Osteocyte (in vitro differentiated cells): ENCODE measurements at places on chromosomes 12 and 14. TPM values are rescaled to one million over a fixed set of nuclear protein-coding genes. Genes with fewer than 3 reads are reported as not detected.

The NDUFA12 gene
- 74.3 and 77.8 TPM in 2 replicates for total RNA-seq

The CLEC6A gene
- total RNA-seq = not detected in 2 replicates

The CPNE8 gene
- 8.7 and 11.1 TPM in 2 replicates for total RNA-seq

The FOXG1 gene
- not detected in 2 replicates for total RNA-seq

The VDR gene
- 1.9 and 2.7 TPM in 2 replicates for total RNA-seq

The SLC35F4 gene
- not detected in 2 replicates for total RNA-seq

The KRT6B gene
- not detected in 2 replicates for total RNA-seq

The ETFBKMT gene
- 3.7 and 4.7 TPM in 2 replicates for total RNA-seq

The NGB gene
- total RNA-seq = not detected in 2 replicates

The OVCH1 gene
- 0.46 and 0.52 TPM in 2 replicates for total RNA-seq

The CCDC177 gene
- total RNA-seq = not detected in 2 replicates

The NPFF gene
- total RNA-seq = not detected in 2 replicates

The GLT8D2 gene
- total RNA-seq = 45.4 and 64.7 TPM in 2 replicates

The DDX24 gene
- 167 and 170 TPM in 2 replicates for total RNA-seq

The TSPAN11 gene
- 8.4 and 9.2 TPM in 2 replicates for total RNA-seq

The ESYT1 gene
- total RNA-seq = 127 and 142 TPM in 2 replicates

The PAPOLA gene
- total RNA-seq = 143 and 144 TPM in 2 replicates

The REM2 gene
- total RNA-seq = 0.18 and 0.35 TPM in 2 replicates

The SLCO1B1 gene
- total RNA-seq = not detected in 2 replicates

The SERPINA10 gene
- total RNA-seq = not detected in 2 replicates

The LYZ gene
- 0.21 TPM in 1 of 2 replicates, not detected in the other for total RNA-seq

The KRT79 gene
- not detected in 2 replicates for total RNA-seq

The C12orf54 gene
- not detected in 2 replicates for total RNA-seq

The PRKD1 gene
- total RNA-seq = 6.1 and 6.6 TPM in 2 replicates

The SLC10A1 gene
- total RNA-seq = not detected in 2 replicates

The CLEC2A gene
- not detected in 2 replicates for total RNA-seq

The NINJ2 gene
- total RNA-seq = 1.3 and 2.3 TPM in 2 replicates

The CD9 gene
- total RNA-seq = 77.1 and 84.5 TPM in 2 replicates

The DAO gene
- total RNA-seq = not detected in 2 replicates

The GLT1D1 gene
- total RNA-seq = 0.11 TPM in 1 of 2 replicates, not detected in the other

The SDS gene
- not detected in 2 replicates for total RNA-seq

The PZP gene
- total RNA-seq = not detected in 2 replicates

The TAS2R20 gene
- 2.3 and 2.8 TPM in 2 replicates for total RNA-seq

The ASCL1 gene
- total RNA-seq = not detected in 2 replicates

The PKP2 gene
- total RNA-seq = 2.1 and 3.0 TPM in 2 replicates

The OR6C2 gene
- total RNA-seq = not detected in 2 replicates

The LRIG3 gene
- total RNA-seq = 241 and 249 TPM in 2 replicates

The GRIP1 gene
- 4.6 and 9.1 TPM in 2 replicates for total RNA-seq

The VCPKMT gene
- total RNA-seq = 10.1 and 12.2 TPM in 2 replicates

The PTPRQ gene
- 0.13 and 0.35 TPM in 2 replicates for total RNA-seq

The PLCZ1 gene
- total RNA-seq = not detected in 2 replicates

The SERPINA5 gene
- 0.16 TPM in 1 of 2 replicates, not detected in the other for total RNA-seq

The PTGER2 gene
- 2.1 and 2.4 TPM in 2 replicates for total RNA-seq

The PPM1H gene
- total RNA-seq = 60.8 and 67.0 TPM in 2 replicates

The KLRG1 gene
- total RNA-seq = 0.94 TPM in 1 of 2 replicates, not detected in the other

The OR5AU1 gene
- total RNA-seq = not detected in 2 replicates

The PRB2 gene
- not detected in 2 replicates for total RNA-seq

The RPL10L gene
- total RNA-seq = not detected in 2 replicates

The MTRFR gene
- 14.3 and 18.0 TPM in 2 replicates for total RNA-seq

The DPY19L2 gene
- 13.9 and 15.2 TPM in 2 replicates for total RNA-seq

The GALNT16 gene
- total RNA-seq = 2.6 and 3.1 TPM in 2 replicates

The MIS18BP1 gene
- total RNA-seq = 14.2 and 14.3 TPM in 2 replicates

The FOXN4 gene
- not detected in 2 replicates for total RNA-seq

The SOCS4 gene
- 20.1 and 21.8 TPM in 2 replicates for total RNA-seq
